ENCODE measurements at places on chromosomes 6 and 20.
A peak's percentile ranks its signal among the peaks of the same experiment; 100 is the strongest.

GRCh38 chr6:50822078-50822476 lies 3.4 kb downstream of the TFAP2B start:
- DNase-seq, result no peak

DNA sequence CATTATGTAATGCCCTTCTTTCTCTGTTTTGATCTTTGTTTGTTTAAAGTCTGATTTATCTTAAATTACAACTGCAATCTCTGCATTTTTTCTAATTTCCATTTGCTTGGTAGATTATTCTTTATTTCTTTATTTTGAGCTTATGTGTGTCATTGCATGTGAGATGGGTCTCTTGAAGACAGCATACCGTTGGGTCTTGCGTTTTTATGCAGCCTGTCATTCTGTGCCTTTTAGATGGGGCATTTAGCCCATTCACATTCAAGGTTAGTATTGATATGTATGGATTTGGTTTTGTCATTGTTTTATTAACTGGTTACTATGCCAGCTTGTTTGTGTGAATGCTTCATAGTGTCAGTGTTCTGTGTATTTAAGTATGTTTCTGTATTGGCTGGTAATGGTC lies 84.9 kb upstream of the HMGCLL1 start:
- no peak for DNase-seq

GRCh38 chr6:51513891-51514747 lies 573.3 kb downstream of the PKHD1 start:
- DNase-seq, result no peak

DNA sequence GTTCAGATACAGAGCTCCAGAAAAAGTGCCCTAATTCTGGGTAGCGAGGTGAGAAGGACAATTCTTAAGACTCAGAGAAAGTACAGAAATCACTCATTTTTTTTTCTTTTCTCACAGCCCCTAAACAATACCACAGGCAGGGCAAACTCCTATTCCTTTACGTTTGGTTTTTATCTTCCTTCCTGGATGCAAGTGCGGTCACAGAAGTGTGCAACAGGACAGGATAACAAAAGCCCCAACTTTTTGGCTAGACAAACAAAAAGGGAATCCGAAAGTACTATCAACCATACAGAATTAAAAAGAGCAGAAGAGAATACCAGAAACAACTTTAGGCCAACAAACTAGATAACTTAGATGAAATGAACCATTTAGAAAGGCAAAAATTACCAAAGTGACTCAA lies 18.4 kb upstream of the BEND6 start:
- DNase-seq, result no peak

DNA sequence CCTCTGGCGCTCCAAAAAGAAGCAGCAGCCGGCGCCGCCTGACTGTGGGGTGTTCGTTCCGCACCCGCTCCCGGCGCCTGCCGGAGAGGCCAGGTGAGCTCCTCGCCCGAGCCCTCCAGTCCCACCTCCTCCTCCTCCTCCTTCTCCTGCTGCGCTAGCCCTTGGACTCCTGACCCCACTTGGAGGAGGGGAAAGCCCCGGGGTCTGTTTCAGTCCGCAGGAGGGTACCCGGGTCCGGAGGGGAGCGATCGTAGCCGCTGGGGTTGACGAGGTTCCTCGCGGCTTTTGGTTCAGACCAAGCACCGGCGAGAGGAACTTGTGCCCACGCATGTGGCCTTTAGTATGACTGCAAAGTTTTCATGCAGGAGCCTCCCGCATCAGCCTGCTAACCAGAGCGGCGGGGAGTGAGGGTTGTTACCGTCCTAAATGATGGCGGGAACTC lies 493 bp downstream of the CRYBG1 start:
- peak; percentile 65 for DNase-seq

DNA sequence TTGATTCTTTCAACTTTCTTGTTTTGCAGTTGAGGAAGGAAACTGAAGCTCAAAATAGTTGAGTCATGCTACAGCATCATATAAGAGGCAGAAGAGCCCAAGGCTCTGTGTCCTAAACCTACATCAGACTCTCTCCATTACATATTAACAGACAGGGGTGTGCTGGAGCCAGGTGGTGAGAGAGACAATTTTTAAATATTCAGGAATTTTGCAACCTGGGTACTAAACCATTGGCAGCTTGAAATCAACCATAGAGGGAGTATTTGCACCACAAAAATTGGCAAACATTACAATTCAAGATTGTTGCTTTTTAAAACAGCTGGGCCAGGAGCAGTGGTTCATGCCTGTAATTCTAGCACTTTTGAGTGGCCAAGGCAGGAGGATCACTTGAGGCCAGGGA lies 65.8 kb upstream of the SOX4 start:
- no peak for DNase-seq

- no peak for DNase-seq
Measured at GRCh38 chr20:10647471-10647870, 26.3 kb downstream of the JAG1 start.

DNA sequence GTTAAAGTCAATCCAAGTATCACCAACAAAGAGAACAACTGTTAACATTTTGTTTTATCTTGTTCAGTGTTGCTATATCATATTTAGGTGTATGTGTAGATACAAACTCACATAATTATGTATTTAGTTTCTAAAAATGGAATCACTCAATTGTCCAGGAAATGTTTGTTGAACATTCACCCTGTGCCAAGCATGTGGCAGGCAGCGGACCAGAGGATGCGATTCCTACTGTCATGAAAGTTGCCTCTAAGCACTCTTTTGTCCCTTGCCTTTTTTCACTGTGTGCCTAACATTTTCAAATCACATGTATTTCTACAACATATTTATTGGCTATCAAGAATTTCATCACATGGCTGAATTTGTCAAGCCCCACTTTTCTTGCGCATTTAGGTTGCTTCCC lies 16.9 kb upstream of the TGM2 start:
- no peak for DNase-seq

- no peak for DNase-seq
Measured at GRCh38 chr6:37709932-37710555, 12.4 kb upstream of the MDGA1 start.

GRCh38 chr20:20772497-20773085 lies 60.1 kb upstream of the RALGAPA2 start:
- no peak for DNase-seq

- DNase-seq, result no peak
Measured at GRCh38 chr20:35369804-35370203, 42.0 kb downstream of the UQCC1 start.

- peak; percentile 70 for DNase-seq
Measured at GRCh38 chr20:36399147-36399968, 93.2 kb downstream of the DLGAP4 start.

DNA sequence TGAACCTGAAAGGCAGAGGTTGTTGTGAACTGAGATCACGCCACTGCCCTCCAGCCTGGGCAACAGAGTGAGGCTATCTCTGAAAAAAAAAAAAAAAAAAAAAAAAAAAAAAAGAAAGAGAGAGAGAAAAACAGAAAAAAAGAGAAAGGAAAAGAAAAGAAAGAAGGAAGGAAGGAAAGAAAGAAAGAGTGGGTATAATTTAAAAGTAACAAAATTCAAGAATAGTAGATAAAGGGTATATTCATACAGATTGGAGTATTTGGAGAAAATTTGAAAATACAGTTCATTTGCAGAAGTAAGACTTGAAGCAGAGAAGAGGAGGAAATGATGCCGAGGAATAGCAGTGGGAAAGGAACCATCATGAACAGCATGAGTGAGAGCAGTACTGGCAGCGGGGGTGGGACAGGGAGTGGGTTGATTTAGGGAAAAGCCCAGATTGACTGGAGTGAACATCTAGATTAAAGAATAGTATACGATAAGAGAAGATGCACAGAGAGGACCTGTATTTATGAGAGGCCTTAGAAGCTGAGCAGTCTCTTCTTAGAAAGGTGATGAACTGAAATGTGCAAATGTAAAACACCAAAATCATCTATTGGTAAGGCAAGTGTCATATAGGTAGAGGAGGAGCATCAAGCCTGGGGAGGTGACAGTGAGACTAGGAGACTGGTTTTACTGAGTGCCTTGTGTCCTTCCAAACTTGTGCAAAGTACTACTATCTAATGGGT lies 17.8 kb upstream of the HLA-DRB1 start:
- DNase-seq, result no peak

- DNase-seq, result no peak
Measured at GRCh38 chr20:61288331-61288784, 36.3 kb downstream of the CDH4 start.

GRCh38 chr6:136811272-136811671 lies 11.1 kb upstream of the PEX7 start:
- no peak for DNase-seq

GRCh38 chr6:158049055-158050028 lies 67.7 kb downstream of the SYNJ2 start:
- no peak for DNase-seq
